ENCODE measurements at places on chromosomes 3 and 15.

- DNase-seq = peak; percentile 43
These were observed 75.9 kb downstream of the RAB7A start for GRCh38 chr3:128801779-128802380.

DNA sequence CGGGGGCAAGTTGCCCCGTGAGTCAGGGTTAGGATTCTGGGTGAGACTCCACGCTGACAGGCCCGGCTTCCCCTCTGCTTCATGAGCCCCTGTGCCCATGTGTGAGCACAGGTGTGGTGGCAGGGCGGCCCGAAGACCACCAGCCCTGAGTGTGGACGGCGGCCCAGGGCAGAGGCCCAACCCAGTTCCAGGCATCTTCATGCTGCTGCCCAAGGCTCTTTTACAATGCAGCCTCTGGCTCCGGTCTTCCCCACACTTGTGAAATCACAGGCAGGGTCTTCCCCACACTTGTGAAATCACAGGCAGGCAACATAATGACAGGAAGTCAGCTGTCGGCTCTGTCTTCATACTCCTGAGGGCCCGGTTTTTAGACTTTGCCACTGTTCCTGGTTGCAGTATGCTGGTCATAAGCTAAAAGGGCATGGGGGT is 78.8 kb downstream of the AAGAB start:
- peak; percentile 18 for DNase-seq

GRCh38 chr3:46667061-46667621 is 26.3 kb downstream of the ALS2CL start:
- DNase-seq = no peak

- DNase-seq = no peak
These were observed 28.3 kb downstream of the CD80 start for GRCh38 chr3:119531151-119531550.

DNA sequence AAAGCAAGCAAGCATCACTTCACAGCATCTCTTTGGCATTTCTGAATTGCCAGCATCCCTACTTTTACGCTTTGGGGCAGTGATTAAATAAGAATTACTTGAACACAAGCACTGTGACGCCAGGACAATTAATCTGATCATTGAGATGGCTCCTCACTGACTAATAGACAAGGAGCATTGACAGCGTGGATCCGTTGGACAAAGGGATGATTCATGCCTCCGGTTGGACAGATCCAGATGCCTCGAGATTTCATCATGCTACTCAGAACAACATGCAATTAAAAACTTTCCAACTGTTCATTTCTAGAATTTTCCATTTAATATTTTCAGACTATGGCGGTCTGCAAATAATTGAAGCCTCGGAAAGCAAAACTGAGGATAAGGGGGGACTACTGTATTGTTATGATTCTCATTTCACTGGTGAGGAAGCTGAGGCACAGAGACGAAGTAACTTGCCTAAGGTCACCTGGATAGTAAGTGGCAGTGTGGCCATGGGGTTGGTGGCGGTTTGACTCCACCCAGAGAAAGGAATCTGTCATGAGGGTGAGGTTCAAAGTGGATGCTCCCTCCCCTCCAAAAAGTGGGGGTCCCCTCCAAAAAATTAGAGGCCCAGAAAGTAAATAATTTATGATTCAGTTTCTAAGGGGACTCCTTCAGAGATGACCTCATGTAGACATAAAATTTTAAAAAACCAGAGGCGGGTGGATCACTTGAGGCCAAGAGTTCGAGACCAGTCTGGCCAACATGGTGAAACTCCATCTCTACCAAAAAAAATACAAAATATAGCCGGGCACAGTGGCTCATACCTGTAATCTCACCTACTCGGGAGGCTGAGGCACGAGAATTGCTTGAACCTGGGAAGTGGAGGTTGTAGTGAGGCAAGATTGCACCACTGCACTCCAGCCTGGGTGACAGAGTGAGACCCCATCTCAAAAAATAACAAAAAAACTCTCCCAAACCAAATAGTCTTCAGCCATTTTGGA is 12.3 kb upstream of the PGPEP1L start:
- DNase-seq = no peak

Measured in activated naive CD8-positive, alpha-beta T cell treated with anti-CD3 and anti-CD28 coated beads for 36 hours (primary cell).